ENCODE measurements at places on chromosomes 5 and 9.

- no peak for DNase-seq
Measured at GRCh38 chr5:94928891-94929290, 310.4 kb downstream of the SLF1 start.

GRCh38 chr5:5881294-5881693 is 458.8 kb downstream of the ICE1 start:
- no peak for DNase-seq

- no peak for DNase-seq
Measured at GRCh38 chr9:21983561-21983935, 10.6 kb downstream of the CDKN2A start.

DNA sequence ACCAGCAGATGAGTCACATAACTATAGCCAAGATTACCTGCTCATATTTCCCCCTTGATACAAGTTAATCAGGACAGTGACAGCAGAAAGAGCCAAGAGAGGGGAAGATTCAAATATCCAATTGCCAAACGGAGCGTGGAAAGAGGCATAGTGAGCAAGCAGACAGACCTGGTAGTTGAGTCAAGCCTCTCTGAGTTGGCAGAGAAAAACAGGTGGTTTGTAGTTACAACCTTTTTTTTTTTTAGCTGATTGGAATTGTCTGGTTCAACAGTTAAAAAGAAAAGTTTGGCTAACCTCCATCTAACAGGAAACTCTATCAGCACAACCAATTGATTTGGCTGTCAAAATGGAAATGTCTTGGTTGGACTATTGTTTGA is 272.1 kb downstream of the TLE1 start:
- no peak for DNase-seq

- no peak for DNase-seq
Measured at GRCh38 chr5:171336521-171337209, 27.6 kb downstream of the TLX3 start.

GRCh38 chr5:53970475-53970874 is 339.9 kb downstream of the ARL15 start:
- DNase-seq: no peak

DNA sequence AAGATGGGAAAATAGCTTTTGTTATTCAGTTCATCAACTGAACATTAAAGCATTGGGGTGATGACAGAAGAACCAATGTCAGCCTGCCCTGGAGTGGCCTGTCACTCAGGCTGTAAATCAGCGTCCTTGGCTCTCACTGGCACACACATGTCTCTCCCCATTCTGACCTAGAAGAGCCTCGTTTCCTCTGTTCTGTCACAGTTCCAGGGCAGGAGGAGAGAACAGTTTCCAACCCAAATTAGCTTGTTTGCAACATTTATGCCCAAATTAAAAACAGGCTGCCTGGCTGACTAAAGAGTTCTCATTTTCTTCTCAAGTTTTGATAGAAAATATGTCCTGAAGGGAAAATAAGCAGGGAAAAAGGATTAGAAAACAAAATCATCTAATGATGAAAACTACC is 520.1 kb downstream of the CHSY3 start:
- no peak for DNase-seq

GRCh38 chr9:95815961-95816360 is 59.5 kb upstream of the ERCC6L2 start:
- DNase-seq: no peak

DNA sequence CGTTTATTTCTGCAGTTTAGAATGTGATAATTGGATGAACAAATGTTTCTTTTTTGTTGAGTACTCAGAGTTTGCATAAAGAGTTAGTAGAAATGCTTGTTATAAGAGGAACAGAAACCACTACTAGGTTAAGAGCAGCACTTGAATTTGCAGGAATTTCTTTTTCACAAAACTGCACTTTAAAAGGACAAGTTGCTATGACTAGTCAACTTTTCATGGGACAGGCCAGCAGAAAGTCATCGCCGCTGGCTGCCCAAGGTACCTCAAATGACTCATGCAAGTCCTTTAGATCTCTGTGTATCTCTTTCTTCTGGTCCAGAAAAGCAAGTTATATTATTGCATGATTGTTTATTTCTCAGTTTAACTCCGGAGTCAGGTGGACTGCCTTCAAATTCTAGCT is 97.3 kb upstream of the HMHB1 start:
- no peak for DNase-seq

GRCh38 chr5:60495644-60496520 is 204.1 kb downstream of the DEPDC1B start:
- no peak for DNase-seq

DNA sequence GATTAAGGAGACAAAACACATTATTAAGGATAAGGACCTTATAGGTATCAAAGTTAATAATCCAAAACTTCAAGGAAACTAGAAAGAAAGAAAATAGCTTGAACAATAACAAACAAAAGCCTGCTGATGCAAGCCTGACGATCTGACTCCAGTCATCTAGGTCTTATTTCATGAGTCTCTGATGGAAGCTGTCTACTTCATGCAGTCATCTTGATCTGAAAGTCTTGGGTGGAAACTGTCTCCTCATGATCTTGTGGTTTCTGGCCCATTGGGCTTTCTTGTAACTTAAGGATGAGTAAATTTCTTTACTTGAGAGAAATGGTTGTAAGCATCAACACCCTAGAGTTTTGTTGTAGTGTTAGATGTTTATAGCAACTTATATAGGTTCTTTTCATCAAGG is 20.6 kb upstream of the PSIP1 start:
- no peak for DNase-seq

DNA sequence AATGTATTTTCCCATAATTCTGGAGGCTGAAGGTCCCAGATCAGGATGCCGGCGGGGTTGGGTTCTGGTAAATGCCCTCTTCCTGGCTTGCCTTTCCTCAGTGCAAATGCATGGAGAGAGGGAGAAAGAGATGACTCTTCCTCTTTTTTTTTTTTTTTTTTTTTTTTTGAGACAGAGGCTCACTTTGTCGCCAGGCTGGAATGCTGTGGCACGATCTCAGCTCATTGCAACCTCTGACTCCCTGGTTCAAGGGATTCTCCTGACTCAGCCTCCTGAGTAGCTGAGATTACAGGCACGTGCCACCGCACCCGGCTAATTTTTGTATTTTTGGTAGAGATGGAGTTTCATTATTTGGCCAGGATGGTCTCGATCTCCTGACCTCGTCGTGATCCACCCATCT is 300.0 kb upstream of the TAS2R1 start:
- DNase-seq: no peak

DNA sequence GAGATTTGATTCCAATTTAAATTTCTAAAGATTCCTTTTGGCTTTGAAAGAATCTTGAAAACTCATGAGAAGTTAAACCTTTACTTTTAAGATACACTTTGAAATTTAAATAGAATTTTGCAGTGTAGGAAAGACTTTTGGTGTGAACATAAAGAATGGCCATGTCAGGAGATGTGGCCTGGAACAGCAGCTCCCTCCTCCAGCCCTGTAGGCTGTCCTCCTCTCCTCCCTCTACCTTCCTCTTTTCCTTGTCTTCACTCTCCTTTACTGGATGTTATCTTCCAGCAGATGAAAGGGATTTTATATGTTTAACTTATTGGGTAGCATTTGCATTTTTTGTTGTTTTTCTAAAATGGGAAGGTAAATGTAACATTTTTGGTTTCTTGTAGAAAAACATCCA is 18.9 kb downstream of the ASPN start:
- DNase-seq: no peak

DNA sequence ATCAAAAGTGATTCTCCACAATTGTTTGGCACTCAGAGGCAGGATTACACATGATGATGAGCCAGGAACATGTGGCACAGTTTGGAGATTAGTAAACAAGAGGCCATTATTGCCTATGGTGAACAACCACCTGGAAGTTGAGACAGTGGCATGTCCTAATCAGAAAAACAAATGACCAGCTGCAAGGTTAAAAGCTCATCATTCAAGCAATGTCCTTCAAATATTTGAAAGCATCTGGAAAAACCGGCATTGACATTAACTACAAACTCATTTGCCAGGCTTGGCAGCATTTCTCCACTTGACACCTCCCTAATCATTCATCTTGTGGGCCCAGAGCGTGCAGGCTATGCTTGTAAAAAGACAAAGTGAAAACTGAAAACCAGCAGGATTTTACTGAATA is 80.6 kb upstream of the MEGF10 start:
- no peak for DNase-seq

- DNase-seq: no peak
Measured at GRCh38 chr9:138115506-138115905, 237.9 kb downstream of the CACNA1B start.

GRCh38 chr5:111902436-111902835 is 145.4 kb upstream of the NREP start:
- no peak for DNase-seq

DNA sequence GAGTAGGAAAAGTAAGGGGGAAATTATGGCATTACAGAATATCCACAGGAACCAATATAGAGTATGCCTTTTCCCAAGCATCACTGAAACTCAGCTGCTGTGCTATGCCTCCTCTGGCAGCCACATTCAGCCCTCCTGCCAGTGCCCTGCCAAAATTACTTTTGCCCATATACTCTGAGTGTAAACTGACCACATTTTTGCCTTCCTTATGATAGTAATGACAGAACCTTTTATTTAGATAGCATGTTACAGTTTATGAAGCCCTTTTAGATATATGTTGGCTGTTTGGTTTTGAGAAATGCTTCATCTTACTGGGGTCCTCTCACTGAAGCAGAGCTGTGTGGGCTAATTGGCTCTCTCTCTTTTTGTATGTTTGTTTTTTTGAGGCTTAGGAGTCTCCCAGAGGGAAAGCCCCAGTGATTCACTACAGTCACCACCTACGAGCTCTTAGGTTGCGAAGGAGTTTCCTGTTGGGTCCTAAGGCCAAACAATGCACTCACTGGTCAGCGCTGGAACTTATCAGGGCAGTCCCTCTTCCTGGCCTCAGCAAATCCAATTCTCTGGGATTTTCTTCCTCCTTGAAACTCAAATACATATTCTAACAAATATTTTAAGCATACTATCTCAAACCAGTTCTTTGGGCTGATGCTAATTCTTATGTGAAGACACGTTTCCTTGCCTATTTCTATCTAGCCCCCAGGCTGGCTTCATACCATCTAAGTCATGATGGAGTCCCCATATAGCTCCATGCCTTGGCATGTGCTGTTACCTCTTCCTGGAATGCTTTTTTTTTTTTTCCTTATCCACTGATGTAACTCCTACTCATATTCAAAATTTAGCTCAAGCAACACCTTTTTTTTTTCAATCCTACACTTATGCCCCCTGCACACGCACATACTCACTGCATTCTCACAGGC is 3.7 kb downstream of the PHF24 start:
- no peak for DNase-seq

DNA sequence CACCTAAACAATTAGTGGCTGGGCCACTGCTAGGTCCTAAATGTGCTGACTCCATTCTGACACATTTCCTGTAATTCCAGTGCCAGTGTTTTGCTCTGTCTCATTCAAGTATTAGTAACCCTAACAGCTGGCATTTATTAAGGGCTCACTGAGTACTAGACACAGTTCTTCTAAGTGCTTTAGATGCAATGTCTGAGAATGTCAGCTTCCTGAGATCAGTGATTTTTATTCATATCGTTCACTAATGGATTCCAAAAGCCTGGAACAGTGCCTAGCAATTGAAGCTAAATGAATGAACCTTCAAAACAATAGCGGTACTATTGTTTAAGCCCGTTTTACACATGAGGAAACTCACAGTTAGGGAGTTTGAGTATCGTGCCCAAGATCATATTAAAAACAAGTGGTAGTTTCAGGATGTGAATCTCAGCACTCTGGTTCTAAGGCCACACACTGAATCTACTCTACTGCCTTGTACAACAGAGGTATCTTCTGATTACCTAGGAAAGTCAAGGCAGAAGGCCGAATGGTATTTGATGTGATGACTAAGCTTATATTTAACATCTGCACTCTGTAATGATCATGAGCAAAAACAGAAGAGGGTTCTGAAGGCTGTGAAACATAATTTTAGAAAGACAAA is 304.0 kb downstream of the PJA2 start:
- DNase-seq: no peak

- DNase-seq: no peak
Measured at GRCh38 chr9:79104951-79105350, 466.8 kb upstream of the TLE4 start.

DNA sequence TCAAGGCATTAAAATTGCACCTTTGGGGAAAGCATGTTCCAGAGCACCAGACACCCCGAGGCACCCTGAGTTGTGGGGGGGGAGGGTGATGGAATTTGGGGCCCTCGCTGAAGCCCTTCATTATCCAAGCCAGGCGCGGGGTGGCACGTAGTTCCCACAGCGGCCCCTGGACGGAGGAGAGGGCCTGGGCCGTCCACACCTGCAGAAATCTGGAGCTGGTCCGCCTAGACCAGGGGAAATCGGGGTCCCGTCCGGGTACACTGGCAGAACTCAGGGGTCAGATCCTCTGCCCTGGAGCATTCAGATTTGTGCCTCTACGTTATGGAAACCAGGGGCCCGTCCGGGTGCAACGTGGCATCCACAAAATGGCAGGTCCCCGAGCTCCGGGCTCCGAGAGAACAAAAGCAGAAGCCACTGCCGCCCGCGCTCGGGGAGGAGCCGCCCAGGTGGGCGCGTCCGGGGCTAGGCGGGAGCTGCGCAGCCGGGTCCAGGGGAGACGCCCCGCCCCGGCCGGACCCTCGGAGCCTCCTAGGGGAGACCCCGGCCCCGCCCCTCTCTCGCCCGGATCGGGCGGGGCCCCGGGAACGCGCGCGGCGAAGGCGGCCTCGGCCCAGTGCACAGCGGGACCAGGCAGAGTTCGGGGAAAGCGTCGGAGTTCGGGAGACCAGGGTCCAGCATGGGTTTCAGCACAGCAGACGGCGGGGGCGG is at the start of gene PLEKHG4B:
PLEKHG4B (plus strand) TSS at position 613 of the 708 bp plus-strand sequence; CDS start at position 677, 64 bp downstream.
- no peak for DNase-seq

DNA sequence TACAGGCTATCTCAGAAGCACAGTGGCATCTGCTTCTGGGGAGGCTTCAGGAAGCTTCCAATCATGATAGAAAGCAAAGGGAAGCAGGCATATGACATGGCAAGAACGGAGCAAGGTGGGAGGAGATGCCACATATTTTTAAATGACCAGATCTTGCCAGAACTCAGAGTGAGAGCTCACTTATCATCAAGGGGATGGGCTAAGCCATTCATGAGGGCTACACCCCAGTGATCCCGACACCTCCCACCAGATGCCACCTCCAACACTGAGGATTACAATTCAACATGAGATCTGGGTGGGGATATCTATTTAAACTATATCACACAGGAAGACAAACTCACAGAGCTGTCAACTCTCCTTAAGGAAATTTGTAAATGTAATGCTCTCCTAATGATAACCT is 258.8 kb downstream of the SPOCK1 start:
- no peak for DNase-seq

- DNase-seq: no peak
Measured at GRCh38 chr5:62689599-62690368, 111.2 kb downstream of the LRRC70 start.

- DNase-seq: no peak
Measured at GRCh38 chr5:142017832-142018427, 5.1 kb upstream of the GNPDA1 start.

All from CD4-positive, alpha-beta memory T cell (primary cell).